ENCODE measurements at places on chromosomes 2 and 18.

- no peak for DNase-seq
These were observed 386.2 kb downstream of the SETBP1 start for GRCh38 chr18:45066886-45067285.

GRCh38 chr18:74511823-74512222 lies 15.7 kb downstream of the CNDP2 start:
- DNase-seq: no peak

DNA sequence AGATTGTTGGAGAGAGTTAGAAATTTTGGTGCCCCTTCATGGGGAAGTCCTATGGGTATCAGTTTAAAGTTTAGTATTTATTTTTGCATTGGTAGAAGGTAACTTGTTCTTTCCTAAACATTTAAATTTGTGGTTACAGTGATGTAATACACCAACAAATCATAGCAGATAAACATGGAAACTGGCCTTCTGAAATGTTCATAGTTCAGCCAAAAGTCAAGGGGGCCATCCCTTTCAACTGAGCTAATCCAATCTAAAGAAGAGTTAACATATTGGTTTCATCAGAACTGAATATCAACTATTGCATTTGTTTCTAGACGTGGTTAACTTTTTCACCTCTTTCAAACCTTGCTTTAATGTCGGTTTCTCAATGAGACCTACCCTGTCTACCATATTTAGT lies 46.3 kb downstream of the PPP1R1C start:
- no peak for DNase-seq

- DNase-seq: peak; percentile 56
These were observed 33.5 kb downstream of the POLE4 start for GRCh38 chr2:74991977-74992376.

DNA sequence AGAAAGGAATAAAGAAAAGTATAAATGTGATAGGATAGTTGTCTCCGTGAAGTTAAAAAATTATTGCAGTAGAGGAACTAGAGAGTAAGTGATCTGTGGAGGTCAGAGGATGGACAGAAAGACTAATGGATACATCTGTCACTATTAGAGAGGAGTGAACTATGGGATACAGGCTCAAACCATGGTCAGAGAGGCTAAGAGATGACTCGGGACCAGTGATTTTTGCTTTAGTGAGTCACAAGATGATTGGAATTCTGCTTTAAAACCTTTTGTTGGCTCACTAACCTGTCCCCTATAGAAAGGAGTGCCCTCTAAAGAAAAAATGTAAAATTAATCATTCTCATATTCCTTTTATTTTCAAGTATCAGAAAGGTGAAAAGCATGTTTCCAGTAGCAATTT lies 30.3 kb downstream of the ALMS1 start:
- DNase-seq: no peak

GRCh38 chr2:216498070-216498378 lies 620 bp upstream of the RPL37A start:
- no peak for DNase-seq

GRCh38 chr2:75592030-75592429 lies 31.3 kb upstream of the EVA1A start:
- no peak for DNase-seq

DNA sequence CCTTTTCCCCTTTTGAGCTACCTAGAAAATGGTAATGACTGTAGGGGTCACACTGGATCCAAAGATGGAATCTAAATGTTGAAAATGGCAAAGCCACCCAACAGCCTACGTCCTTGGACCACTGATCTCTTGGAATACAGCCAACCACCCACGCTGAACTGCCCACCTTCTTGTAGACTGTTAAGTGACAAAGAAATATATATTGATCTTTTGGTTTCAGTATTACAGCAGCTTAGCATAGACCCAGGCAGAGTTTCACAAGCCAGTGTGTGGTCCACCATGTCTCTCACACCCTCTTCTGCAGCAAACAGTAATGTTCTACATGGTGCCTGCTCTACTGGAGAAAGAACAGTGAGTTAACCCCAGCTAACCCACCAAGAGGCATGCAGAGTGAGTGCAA lies 20.2 kb downstream of the CACNB4 start:
- DNase-seq: no peak

DNA sequence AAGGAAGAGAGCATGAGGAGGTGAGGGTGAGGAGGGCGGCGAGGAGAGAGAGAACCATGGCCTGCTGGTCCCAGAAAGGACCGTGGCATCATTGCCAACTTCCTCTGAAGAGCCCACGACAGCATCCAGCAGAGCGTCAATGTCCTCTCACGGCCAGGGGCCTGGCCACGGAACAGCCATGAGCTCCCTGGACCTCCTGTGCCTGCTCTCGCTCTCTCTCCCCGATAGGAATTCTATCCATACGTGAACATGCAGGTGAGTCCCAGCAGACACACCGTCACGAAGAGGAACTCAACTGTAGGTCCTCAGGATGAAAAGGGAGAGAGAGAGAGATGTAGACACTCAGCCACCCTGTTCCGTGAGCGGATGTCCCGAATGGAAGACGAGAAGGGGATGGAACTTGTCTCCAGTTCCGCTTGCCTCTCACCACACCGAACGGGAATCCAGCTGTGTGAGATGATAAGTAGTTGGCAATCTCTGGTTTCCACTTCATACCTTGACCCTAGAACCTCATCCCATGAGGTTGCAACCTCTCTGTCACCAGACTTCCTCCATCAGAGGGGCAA lies 107.6 kb downstream of the TNS1 start:
- DNase-seq: no peak

GRCh38 chr18:62524440-62525200 lies 1.8 kb downstream of the ZCCHC2 start:
- no peak for DNase-seq

DNA sequence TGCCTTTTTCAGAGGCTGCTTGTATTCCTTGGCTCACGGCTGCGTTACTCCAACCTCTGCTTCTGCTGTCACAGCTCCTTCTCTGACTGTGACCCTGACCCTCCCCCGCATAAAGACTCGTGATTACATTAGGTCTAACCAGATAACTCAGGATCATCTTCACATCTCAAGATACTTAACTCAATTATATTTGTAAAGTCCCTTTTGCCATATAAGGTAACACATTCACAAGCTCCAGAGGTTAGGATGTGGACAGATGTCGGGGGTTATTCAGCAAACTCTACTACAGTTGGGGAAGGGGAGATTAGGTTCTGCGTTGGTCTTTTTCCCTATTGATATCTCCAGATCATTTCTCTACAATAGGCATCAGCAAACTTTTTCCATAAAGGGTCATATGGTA lies 76.9 kb downstream of the EVA1A start:
- DNase-seq: no peak

- no peak for DNase-seq
These were observed 131.2 kb upstream of the CYP1B1 start for GRCh38 chr2:38207168-38207567.

GRCh38 chr18:364256-364826 lies 96.5 kb upstream of the THOC1 start:
- DNase-seq: no peak

DNA sequence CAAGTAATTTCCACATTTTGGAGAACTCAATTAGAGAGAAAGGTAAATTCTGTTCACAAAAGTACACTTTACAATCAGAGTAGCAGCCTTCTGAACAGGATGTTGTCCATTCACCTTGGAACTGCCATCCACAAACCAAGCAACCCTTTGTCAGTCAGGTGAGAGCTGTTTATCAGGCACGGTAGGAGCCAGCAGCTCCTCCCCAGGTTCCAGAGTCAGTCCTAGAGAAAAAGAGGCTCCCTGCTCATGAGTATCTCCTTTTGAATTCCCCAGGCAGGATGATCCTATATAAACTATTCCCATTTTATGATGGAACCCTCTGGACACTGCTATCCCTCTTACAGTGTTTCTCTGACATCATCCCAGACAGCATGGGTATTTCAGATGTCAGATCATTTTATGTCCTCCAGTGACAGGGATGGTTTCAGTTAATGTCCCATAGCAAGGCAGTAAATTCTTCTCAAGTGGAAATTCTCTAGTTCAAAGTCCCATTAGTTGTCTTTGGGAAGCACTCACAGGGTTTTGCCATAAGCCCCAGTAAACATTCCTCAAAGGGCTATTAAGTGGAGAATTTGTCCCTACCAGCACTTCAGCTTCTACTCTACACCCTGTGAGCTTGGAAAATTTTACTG lies 34.5 kb upstream of the CSRNP3 start:
- no peak for DNase-seq

- DNase-seq: no peak
These were observed 505.8 kb downstream of the ZEB2 start for GRCh38 chr2:144014103-144014502.

DNA sequence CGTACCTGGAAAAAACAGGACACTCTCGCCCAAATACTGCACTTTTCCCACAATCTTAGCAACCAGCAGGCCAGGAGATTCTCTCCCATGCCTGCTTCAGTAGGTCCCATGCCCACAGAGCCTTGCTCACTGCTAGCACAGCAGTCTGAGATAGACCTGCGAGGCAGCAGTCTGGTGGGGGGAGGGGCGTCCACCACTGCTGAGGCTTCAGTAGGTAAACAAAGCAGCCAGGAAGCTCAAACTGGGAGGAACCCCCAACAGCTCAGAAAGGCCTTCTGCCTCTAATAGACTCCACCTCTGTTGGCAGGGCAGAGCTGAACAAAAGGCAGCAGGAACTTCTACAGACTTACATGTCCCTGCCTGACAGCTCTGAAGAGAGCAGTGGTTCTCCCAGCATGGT lies 1202.8 kb upstream of the ACVR2A start:
- DNase-seq: no peak

- no peak for DNase-seq
These were observed 78.7 kb downstream of the RAB3GAP1 start for GRCh38 chr2:135130751-135131150.

DNA sequence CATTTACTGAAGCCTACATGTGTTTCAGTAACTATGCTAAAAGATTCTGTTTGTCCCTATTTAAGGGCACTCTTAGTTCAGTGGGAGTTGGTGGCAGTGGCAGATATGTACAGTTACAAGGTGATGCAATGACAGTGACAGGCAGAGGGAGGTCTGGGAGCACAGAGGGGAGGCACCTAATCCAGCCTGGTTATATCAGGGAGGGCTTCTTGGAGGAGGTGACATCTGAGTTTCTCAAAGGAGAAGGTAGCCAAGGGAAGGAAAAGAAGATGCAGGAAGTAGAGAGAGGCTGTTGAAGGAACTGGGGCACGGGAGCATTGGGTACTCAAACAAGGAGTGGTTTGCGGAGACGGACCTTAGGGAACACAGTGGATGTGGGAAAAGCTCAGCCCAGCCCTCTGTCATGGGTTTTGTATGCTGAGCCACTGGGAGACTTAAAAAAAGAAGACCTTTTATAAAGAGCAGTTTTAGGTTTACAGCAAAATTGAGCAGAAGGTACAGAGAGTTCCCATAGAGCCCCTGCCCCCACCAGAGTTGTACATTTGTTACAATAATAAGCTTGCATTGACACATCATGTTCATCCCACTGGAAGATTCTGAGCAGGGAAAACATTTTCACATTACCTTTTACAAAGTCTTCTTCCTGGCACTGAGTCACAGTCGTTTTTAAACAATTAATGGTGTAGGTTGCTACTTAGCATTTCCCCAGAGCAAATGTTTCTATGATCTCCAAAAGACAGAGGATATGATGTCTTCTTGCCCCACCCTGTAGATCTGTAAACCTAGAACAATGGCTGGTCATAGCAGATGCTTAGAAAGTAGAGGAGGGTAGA lies 83.0 kb upstream of the TAF1B start:
- DNase-seq: no peak

- DNase-seq: peak; percentile 45
These were observed 102.5 kb upstream of the NOSTRIN start for GRCh38 chr2:168699844-168700417.

GRCh38 chr2:212665948-212666347 lies 127.3 kb upstream of the ERBB4 start:
- DNase-seq: no peak

DNA sequence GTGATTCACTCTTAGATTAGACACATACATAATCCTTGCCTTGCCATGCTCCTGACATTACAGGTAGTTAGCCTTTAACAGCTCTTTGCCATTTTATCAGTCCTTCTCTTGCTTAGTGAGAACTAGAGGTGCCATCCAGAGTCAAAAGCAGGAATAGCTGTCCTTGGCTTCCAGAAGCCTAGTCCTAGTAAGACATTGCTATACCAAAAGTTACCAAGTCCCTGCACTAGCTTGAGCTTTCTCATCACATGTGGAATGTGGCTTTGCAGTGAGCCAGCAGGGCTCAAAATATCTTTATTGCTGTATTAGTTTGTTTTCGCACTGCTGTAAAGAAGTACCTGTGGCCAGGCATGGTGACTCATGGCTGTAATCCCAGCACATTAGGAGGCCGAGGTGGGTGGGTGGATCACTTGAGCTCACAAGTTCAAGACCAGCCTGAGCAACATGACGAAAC lies 104.7 kb upstream of the NOSTRIN start:
- DNase-seq: no peak

DNA sequence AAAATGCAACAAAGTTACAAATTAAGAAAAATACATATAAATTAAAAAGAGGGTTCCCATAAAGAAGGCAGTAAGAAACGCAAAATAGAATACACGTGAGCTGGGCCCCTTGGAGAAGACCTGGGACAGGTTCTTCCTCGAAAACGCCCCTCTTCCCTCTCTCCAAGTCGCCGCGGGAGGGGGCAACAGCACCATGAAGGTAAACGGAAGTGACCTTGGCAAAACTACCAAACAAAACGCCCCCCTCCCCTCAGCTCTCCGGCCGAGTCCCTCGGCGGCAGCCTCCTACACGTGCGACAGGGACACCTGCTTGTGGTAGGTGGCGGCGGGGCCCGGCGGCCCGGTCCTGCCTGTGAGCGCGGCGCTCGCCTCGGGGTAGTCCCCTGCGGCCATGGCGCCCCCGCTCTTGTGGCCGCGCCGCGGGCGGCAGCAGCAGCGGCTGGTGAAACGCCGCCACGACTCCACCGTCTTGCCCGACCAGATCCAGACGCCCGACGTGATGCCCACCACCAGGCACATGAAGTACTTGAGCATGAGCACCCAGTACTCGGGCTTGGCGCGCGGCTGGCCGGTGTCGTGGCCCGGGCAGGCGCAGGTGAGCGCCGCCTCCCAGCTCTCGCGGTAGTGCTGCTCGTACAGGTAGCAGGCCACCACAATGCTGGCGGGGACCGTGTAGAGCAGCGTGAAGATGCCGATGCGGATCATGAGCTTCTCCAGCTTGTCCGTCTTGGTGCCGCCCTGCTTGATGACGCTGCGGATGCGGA lies 2.8 kb downstream of the FZD5 start:
- DNase-seq: no peak

GRCh38 chr18:68409576-68409975 lies 305.3 kb downstream of the TMX3 start:
- no peak for DNase-seq

- DNase-seq: no peak
These were observed 60.3 kb upstream of the MAPRE3 start for GRCh38 chr2:26910176-26910575.

DNA sequence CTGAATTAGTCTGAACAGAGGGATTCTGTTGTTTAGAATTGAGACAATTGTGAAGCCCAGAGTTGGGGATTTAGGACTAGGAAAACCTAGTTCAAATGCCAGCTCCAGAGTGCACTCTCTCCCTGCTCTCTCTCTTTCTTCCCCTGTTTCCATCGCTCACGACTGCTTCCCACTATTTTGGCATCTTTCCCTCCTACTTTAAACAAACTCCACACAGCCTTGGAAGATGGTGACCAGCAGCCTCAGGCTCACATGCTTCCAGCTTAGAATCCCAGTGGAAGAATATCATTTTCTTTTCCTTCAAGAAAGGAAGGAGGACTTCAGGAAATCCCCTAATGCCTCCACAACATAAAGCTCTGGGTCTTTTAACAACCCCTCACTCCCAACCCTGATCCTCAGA lies 6.1 kb upstream of the DNMT3A start:
- DNase-seq: no peak
